ENCODE measurements at places on chromosomes 5 and 9.

GRCh38 chr9:128903871-128904620, 16.7 kb upstream of the PHYHD1 start:
- no peak for DNase-seq

DNA sequence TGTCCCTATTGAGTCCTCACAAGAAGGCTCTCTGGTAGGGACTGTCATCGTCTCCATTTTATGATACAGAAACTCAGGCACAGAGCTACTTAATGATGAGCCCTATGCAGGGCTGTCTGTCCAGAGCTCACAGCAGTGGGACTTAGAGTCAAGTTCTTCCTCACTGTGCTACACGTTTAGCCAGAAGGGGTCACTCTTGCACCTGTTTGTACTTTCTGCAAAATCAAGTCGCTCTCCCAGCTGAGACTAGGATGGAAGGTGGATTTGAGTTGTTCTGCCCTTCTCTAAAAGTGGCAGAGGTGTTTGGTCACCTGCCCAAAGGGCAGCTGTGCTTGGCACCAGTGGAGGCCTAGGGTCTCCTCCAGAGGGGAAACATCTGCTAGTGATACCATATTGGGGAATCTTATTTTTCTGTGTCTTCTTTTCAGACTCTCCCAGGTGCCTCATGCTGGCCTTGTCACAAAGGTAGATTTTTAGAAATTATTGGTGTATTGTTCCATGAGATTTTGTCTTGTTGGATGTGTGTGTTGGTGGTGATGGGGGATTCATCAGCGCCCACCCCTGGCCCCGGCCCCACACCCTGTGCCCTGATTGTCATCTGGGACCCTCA, 104.2 kb downstream of the PPARGC1B start:
- no peak for DNase-seq

GRCh38 chr9:136695955-136696354, 8.7 kb upstream of the AGPAT2 start:
- no peak for DNase-seq

GRCh38 chr9:15576350-15577050, 23.7 kb downstream of the CCDC171 start:
- DNase-seq, result no peak

DNA sequence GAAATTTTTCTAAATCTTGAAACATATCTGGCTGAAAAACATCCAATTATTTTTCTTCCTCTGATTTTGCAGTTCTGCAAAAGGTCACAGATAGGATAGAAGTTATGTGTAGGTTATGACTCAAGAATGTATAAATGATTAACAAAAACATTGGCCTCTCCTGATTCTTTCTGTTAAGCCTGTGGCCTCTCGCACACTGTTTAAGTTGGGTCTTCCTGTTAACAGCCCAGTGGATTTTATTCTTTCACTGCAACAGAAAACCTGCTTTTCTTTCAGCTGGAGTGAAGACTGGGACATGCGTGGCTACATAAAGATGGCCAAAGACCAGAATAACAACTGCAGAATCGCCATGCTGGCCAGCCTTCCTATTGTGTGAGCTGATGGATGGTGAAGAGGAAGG, 17.1 kb upstream of the SPATA31E1 start:
- DNase-seq, result no peak

DNA sequence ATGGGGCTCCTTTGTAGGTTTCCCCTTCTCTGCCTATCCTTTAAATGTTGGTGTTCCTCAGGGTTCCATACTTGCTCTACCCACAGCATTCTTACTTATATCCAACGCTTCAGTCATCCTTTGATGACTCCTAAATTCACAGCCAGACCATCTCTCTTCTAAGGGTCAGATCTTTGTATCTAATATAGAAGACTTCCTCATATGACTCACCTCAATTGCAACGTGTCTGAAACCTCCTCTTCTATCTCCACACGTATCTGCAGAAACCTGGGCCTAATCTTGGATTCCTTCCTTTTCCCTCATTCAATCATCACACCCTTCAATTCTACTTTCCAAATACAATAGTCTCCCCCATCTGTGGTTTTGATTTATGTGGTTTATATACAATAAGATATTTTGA, 68.3 kb downstream of the HMGCR start:
- no peak for DNase-seq

DNA sequence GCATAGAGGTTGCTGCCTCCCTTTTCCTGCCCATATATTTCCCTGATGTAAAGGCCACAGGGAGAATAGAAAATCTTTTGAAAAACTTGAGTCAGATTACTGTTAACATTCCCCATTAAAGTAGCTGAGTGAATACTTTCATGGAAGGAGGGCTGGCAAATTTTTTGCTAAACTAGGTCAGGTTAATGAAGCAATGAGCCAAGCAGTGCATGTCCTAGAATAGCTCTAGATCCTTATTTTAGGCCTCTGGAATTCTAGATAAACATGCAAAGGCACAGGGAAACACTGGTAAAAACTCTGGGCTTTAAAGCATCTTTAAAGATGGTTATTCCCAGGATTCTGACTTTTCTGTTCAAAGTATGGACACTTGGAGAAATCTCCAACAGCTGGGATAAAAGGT, 27.9 kb downstream of the TTC1 start:
- DNase-seq, result no peak

DNA sequence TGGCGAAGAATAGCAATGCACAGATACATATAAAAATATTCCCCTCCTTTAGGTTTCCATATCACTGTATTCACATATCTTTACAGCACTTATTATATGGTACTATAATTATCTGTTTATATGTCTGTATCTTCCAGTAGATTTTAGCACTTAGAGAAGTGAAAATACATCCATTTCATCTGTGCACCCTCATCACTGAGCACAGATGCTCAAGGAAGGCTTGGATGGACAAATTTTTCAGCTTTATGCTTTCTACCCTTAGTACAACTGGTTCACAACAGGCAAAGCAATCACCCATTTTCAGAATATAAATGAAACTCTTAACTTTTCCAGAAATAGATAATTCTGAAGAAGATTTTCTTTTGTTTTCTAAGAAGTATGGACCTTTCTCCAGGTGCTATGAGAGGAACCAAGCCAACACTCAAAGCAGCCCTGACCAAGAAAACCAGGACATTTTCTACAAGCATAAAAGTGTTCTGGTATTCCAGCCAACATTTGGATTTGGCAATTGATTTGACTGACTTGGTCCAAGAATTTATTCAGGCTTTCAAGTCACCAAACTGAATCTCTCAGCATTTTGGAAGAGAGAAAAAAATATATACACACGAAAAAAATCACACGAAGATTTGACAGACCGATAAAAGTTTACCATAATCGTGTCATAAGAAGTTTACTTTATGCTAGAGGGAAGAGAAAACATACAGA, 170.2 kb upstream of the CD180 start:
- no peak for DNase-seq

- DNase-seq, result no peak
Measured at GRCh38 chr9:111945216-111945615, 48.6 kb downstream of the UGCG start.

- no peak for DNase-seq
Measured at GRCh38 chr9:120382453-120382852, 197.5 kb downstream of the CDK5RAP2 start.

- DNase-seq, result no peak
Measured at GRCh38 chr5:55030220-55030619, 6.2 kb downstream of the GZMK start.

DNA sequence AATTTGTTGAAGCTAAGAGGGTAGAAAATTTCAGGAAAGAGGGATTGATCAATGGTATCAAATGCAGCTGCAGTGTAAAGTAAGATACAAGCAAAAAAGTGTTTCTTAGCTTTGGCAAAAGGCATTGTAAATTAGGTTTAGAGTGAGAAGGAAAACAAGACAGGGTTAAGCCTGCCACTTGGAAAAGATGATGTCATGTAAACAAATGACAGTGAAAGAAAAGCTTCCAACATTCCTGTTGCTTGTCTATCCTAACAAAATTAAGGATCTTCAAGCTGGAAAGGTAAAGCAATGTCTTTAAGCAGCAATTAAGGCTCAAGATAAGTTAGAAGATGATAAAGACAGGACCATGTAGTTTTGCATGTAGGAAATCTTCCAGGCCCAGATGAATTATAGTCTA, 139.1 kb upstream of the PPP2R2B start:
- DNase-seq, result no peak

DNA sequence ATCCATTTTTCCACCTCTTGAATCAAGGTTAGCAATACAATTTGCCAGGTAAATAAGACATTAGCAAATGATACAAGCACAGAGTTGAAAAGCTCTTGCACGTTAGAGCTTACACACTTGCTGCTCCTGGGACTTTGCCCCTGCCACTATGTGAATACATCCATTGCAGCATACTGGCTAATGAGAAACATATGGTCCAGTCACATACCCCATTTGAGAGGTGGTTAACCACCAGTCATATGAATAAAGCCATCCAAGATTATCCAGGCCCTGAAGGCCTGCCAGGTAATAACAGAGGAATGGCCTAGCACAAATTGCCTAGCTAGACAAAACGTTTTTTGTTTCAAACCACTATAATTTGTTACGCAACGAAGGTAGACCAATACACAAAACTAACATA, 45.8 kb upstream of the FTMT start:
- DNase-seq, result no peak

DNA sequence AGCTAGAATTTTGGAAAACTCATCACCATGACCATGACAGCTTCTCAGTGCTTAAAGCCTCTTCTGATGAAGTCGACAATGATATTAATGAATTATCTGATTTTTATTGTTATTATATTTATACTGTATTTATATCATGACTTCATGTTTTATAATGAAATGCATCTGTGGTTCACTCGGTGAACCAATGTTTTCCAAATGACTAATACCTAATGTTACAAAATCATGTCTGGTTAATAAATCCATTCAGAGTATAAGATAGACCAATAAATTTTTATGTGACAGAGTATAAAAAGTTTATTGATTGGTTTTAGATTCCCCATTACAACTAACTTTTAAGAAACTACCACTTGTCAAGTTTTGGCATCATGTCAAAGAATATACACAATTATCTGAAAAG, 416.5 kb downstream of the MLLT3 start:
- no peak for DNase-seq

- no peak for DNase-seq
Measured at GRCh38 chr9:26559506-26559905, 333.1 kb downstream of the CAAP1 start.

DNA sequence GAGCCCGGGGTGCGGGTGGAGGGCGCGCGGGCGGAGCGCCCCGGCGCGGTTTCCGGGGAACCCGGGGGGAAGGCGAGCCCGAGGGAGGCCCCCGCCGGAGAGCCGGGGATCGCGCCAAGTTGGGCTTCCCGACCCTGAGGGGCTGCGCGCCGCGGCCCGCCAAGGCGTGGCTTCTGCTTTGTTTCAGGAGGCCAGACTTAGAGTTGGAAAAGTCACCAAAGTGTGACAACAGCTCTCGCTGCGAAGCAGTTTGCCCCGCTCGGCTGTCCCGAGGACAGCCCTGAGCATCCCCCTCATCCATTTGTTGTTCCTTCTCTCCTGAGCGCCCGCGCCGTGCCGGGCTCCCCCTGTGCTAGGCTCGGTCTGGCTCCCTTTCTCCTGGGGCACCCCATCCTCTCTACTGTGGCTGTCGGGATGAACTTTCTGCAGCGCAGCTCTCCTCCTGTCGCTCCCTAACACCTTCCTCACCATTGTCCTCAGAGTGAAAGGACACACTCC, 410 bp downstream of the GLIPR2 start:
- DNase-seq, result no peak

DNA sequence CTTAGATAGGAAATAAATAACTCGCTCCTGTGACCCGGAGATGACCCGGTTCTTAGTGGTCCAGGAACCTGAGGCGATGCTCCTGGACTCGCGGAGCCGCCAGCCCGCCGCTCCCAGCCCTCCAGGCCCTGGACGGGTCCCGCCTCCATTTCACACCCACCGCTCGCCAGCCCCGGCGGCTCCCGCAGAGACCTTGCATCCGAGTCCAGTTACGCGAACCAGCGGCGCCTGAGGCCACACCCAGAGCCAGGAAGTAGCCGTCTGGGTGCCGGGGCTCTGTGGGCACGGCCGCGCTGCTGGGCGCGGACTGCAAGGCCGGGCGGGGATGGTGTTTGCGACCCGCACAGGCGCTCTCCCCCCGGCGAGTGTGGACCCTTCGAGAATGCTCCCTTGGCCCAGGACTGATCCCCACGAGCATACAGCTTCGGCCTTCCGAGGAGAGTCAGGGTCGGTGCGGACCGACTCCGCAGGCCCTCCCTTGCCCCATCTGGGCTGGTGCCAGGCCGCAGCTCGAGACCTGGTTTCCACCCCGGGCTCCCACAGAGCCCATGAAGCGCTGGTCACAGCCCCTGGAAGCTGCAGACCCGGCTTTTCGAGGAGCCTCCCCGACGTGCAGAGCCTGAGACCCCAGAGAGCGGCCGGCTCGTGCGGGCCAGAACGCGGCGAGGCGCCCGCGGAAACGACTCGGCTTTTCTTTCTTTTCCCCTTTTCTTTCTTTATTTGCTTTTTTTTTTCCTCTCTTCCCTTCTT, 5.2 kb upstream of the BARX1 start:
- DNase-seq, result no peak

- no peak for DNase-seq
Measured at GRCh38 chr5:95564450-95564849, 9.5 kb downstream of the ARSK start.

- no peak for DNase-seq
Measured at GRCh38 chr9:107222020-107222522, 61.0 kb upstream of the RAD23B start.

DNA sequence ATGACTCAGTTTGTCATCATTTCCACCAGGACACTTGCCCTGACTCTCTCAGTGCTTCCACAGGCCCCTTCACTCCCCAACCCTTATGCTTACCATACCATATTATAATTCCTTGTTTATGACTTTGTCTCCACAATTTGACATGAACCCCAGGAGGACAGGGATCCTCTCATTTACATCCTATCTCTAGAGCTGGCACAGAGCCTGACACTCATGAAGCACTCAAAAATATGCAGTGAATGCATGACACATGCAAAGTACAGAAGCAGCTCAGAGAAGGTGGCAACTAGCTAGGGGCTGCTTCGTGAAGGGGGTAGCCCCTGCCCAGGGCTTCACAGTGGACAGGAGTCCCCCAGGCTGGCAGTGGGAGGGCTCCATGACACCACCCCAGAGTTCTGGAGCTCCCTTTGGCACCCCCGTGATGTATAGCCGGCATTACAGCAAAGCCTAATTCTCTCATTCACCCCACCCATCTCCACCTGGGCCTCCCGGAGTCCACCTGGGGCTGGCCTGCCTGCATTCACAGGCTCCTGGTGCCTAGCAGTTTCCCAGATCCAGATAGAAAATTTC, 112.0 kb upstream of the SPOCK1 start:
- no peak for DNase-seq

DNA sequence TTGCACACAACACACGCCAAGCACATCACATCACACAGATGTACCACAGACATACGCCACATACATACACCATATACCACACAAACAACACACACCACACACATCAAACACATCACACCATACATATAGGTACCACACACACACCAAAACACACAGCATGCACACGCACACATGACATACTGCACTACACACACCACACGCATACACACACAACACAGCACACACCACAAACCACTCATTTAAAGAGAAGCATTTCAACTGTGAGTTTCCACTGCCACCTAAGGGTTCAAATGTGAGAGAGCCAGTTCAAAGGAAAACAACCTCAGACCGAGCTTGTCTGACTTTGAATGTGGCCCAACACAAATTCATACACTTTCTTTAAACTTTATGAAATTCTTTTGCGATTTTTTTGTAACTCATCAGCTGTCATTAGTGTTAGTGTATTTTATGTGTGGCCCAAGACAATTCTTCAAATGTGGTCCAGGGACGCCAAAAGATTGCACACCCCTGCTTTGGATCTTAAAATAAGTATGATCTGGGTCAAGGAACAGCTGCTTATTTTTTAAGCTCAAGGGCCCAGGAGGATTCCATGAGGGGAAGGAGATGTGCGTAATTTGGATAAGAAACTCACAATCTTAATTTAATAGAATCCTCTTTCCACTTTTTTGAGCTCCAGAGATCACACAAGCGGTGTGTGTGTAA, 494.6 kb downstream of the GADD45G start:
- DNase-seq, result no peak
